Mononuclear cell (primary cell): ENCODE measurements at places on chromosomes 11 and 22. TPM values are rescaled to one million over a fixed set of nuclear protein-coding genes. Genes with fewer than 3 reads are reported as not detected.

ACTN3 gene
- total RNA-seq, result not detected

FGF19 gene
- total RNA-seq, result not detected

OR2AT4 gene
- not detected for total RNA-seq

KCNJ1 gene
- 0.10 TPM for total RNA-seq

PATE2 gene
- not detected for total RNA-seq

ALDH3B2 gene
- not detected for total RNA-seq

SMTNL1 gene
- total RNA-seq, result 0.10 TPM

OR5M10 gene
- not detected for total RNA-seq

MYBPC3 gene
- 0.21 TPM for total RNA-seq

ELMOD1 gene
- total RNA-seq, result under 0.01 TPM

RNH1 gene
- 92.2 TPM for total RNA-seq

C11orf91 gene
- total RNA-seq, result not detected

SCGB1C1 gene
- total RNA-seq, result not detected

ANKK1 gene
- 0.31 TPM for total RNA-seq

CHRDL2 gene
- not detected for total RNA-seq

SCN4B gene
- total RNA-seq, result 0.10 TPM

KDELR3 gene
- total RNA-seq, result not detected
